ENCODE measurements at places on chromosomes 2 and 18.
A peak's percentile ranks its signal among the peaks of the same experiment; 100 is the strongest.

DNA sequence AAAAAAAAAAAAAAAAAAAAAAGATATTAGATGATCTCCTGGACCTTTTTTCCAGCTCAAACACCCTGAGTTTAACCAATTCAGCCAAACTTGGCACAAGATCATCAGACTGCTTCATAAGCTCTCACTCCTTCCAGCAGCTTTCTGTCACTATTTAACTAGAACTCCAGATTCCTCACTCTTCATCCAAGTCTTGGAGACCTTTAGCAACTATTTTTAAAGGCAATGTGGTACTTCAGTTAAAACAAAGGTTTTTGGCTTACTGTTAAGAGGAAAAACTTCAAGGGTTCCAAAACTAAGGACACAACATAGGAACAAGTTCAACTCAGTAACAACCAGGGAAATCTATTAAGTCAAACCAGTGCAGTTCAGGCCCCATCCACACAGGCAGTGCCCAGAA is 23.2 kb downstream of the LAMA1 start:
- no peak for DNase-seq

GRCh38 chr2:196961889-196962288 is 35.4 kb upstream of the PGAP1 start:
- DNase-seq = no peak

- no peak for DNase-seq
Measured at GRCh38 chr2:79511320-79511951, 1.4 kb upstream of the CTNNA2 start.

- no peak for DNase-seq
Measured at GRCh38 chr2:222576171-222577081, 79.5 kb downstream of the FARSB start.

DNA sequence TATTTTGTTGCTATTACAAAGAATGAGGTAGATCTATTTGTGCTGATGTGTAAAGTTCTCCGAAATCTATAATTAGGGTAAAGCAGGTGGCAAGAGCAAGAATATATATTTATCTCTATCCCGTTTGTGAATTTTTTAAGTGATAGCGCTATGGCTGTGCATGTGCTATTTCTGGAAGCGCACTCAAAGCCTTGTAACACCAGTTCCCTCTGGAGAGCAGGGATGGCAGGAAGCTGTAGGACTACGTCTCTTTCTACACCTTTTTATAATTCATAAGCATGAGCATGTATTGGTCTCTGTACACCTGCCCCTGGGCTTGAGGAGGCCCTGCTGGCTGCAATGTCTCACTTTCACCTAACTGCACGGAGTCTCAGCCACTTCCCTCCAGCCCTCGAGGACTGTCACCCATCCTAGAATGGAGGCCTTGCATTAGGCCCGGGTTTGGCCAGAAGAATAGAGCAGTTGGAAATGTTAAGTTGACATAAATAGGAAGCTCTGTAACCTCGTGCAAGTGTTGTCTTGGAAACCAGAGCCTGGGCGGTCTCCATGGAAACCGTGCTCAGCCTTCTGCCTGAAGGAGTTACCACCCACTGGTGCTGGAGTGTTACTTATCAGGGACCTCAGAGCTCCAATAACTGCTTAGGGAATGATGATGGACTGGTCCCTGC is 20.9 kb downstream of the ITM2C start:
- DNase-seq = no peak

- no peak for DNase-seq
Measured at GRCh38 chr2:213834746-213835145, 550.5 kb downstream of the SPAG16 start.

- DNase-seq = no peak
Measured at GRCh38 chr2:147224070-147224469, 620.8 kb upstream of the ACVR2A start.

- no peak for DNase-seq
Measured at GRCh38 chr2:176560296-176560695, 291.1 kb downstream of the MTX2 start.

DNA sequence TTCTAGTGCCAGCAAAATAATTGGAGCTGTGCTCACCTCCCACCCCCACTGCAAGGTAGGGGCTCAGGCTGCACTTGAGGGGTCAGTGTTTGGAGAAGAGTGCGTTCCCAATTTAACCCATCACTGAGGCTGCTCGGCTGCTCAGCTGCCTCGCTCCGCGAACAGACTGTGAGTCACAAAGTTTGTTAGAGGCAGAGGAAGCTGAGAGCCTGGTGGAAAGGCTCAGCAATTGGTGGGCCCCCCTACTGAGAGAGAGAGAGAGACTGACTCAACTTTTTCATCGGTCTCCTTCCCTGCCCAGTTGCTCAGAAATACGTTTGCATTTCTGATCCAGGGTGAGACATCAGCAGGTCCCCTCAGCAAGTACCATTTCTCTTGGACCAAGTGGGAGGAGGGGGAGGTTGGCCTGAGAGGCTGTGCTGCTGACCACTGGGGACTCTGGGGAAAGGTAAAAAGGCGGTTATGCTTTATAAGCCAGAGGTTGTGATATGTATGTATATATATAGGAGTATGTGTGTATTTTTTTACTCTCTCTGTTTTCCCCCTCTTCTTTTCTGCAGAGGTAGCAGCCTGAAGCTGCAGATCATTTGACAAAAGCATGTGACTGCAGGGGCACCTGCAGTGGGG is 1.5 kb downstream of the EFR3B start:
- DNase-seq = peak; percentile 25

DNA sequence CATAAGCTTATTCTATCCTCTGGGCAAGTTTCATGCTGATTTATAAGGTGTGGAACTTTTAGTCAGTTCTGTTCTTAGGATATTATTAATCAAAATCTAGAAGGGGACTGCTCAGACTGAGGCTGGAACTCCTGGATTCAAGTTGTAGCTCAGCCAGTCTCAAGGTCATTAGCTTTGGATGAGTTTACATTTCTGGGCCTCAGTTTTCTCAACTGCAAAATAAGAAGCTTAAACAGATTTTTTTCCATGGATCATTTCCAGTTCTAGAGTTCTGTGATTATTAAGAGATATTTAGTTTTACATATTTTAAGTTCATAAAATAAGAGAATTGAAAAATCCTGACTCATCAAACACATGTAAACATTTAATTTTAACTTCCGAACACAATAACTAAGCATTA is 442.5 kb upstream of the PKDCC start:
- no peak for DNase-seq

DNA sequence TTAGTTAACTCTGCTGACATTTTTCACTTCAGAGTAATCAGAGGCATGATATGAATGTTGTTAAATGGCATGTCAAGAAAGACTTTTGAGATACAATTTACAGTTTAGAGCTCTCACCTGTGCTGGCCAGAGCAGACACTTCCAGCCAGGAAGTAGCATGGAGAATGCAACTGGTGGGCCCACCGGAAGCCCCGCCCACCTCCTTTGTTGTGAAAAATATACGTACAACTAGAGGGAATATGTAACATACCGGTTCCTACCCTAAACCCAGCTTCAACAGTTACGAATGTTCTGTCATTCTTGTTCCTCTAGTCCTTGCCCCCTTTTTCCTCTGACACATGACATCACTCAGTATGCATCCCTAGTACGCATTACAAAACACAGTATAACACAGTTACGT is 70.2 kb upstream of the ITM2C start:
- no peak for DNase-seq

DNA sequence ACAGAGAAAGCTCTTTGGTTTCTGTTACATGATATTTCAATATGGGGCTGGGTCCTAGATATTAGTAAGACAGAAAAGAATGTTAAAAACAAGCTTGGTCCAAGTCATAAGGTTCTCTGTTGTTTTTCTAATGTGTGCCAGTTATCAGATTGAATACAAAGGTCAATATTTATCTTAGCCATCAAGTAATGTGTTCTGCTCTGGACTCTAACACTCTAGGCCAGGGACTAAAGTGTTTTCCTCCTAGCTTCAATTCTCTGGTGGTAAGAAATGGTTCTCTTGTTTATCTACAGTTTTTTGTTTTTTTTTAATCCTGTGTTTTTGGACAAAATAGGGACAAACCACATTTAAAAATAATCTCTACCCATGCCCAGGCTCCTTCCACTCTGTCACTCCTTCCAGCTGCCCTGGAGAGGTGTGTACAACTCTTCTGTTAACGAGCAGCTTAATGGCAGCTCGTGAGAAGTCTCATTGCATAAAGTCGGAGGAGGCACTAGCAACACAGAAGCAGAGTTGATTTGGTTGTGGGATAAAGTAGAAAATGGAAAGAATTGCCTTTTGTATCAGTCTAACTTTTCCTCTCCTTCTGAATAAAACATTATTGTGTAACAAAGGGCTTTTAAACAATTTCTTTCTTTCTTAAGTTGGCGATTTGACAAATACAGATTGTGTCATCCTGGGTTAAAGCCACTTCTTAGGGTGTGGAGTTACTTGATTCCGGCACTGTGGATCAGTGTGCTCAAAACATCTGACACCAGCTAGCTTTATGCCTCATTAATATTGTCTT is 8.0 kb upstream of the SESTD1 start:
- DNase-seq = no peak

- no peak for DNase-seq
Measured at GRCh38 chr2:57207191-57207590, 839.4 kb upstream of the VRK2 start.

DNA sequence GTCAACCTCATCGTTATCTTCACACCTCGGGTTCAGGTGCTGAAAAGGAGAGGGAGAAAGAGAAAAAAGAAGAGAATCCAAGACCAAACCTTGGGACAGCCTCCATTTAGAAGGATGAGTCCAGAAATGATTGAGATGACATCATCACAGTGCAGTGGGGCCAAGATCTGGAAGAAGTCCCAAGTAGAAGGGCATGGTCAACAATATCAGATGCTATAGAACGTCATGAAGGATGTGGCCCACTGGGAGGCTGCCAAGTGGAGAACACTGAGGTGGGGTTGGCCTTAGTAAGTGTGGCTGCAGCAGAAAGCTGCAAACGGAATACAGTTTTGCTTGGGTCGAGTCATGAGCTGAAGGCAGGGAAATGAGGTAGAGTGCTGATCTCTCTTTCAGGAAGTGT is 91.1 kb upstream of the FZD7 start:
- DNase-seq = no peak

DNA sequence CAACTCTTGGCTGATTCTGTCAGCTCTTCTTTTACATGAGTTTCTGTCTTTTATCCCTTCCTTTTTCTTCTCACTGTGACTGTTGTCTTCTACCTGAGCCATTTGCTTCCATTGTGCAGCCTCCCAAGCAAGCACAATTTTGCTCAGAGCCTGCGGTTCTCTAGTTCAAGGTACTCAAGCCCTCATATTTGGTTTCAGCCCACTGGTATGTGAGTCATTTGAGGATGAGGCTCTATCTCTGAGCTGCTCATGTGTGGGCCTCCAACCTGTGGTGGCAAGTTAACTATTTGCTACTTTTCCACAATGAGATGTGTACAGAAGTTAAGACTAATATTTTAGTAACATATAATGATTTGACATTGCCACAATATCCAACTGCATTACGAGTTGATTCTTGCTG is 183.0 kb downstream of the PHLPP1 start:
- no peak for DNase-seq

- DNase-seq = no peak
Measured at GRCh38 chr18:78074400-78075020, 824.9 kb downstream of the GALR1 start.

GRCh38 chr2:239865059-239865639 is 160.0 kb downstream of the NDUFA10 start:
- no peak for DNase-seq

DNA sequence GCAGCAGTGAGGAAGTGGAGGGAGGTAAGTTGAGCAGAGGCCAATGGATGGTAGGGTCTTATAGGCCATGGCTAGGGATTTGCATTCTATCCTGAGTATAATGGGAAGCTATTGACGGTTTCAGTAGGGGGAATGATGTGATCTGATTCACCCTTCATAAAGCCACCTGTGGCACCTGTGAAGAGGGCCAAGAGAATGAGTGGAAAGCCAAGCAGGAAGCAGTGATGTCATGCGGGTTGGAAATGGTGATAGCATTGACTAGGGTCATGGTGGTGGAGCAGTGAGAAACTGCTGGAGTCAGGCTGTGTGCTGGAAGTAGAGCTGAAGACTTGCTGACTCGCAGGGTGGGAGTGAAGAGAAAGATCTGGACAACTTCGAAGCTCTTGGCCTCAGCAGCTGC is 111.7 kb downstream of the MARCHF4 start:
- DNase-seq = no peak

GRCh38 chr18:50027996-50028395 is 167.0 kb downstream of the MYO5B start:
- DNase-seq = no peak

- no peak for DNase-seq
Measured at GRCh38 chr2:120873958-120874887, 138.6 kb downstream of the GLI2 start.
